Right ventricle myocardium inferior (tissue), 1 donor: ENCODE measurements at places on chromosomes 3 and 15. TPM values are rescaled to one million over a fixed set of nuclear protein-coding genes. Genes with fewer than 3 reads are reported as not detected.

FBN1 gene
- 41.0 TPM for total RNA-seq

CMTM7 gene
- total RNA-seq = 5.0 TPM

OCA2 gene
- total RNA-seq = not detected

IL17RE gene
- total RNA-seq = 0.78 TPM

DPPA4 gene
- total RNA-seq = not detected

POTEB2 gene
- not detected for total RNA-seq

CLDN11 gene
- total RNA-seq = 2.7 TPM

TMCO5A gene
- total RNA-seq = not detected

TOP2B gene
- 90.3 TPM for total RNA-seq

UACA gene
- 25.8 TPM for total RNA-seq

HAPLN3 gene
- 1.1 TPM for total RNA-seq

KIF7 gene
- total RNA-seq = 2.2 TPM

PAK6 gene
- 10.1 TPM for total RNA-seq

RNU6-1 gene
- total RNA-seq = not detected

TTLL13 gene
- not detected for total RNA-seq

KCNAB1 gene
- 3.7 TPM for total RNA-seq

RGMA gene
- total RNA-seq = 35.2 TPM

LRTM1 gene
- total RNA-seq = not detected

SNX33 gene
- 13.3 TPM for total RNA-seq

IL17RD gene
- 6.7 TPM for total RNA-seq

C3orf85 gene
- total RNA-seq = not detected

GOLGA6L24 gene
- not detected for total RNA-seq

OXSR1 gene
- 24.6 TPM for total RNA-seq

PPP4R2 gene
- 52.8 TPM for total RNA-seq

CFAP161 gene
- total RNA-seq = 0.38 TPM

TMIE gene
- total RNA-seq = 0.89 TPM

GOLGA8K gene
- not detected for total RNA-seq

CMTM8 gene
- total RNA-seq = 6.3 TPM

NGRN gene
- 122 TPM for total RNA-seq

IL20RB gene
- 0.43 TPM for total RNA-seq

ZKSCAN7 gene
- 2.1 TPM for total RNA-seq

OIP5 gene
- 0.51 TPM for total RNA-seq

CP gene
- total RNA-seq = 3.4 TPM

GOLGA6L7 gene
- not detected for total RNA-seq

IGSF10 gene
- 3.0 TPM for total RNA-seq

CCDC71 gene
- total RNA-seq = 9.4 TPM

ZFYVE19 gene
- total RNA-seq = 27.6 TPM

CTXN2 gene
- total RNA-seq = not detected

PCLAF gene
- total RNA-seq = 1.1 TPM

ENTPD3 gene
- 0.11 TPM for total RNA-seq

P2RY14 gene
- total RNA-seq = 3.9 TPM

WDR93 gene
- not detected for total RNA-seq

COL7A1 gene
- total RNA-seq = 14.9 TPM

HCLS1 gene
- total RNA-seq = 13.9 TPM

ADAMTS17 gene
- 1.4 TPM for total RNA-seq

ARHGAP31 gene
- 42.8 TPM for total RNA-seq
